Stimulated activated CD4-positive, alpha-beta T cell treated with anti-CD3 and anti-CD28 coated beads, Interleukin-1b, Interleukin-23, amount 100 ng/mL, for 1 hour (primary cell): ENCODE measurements at places on chromosomes 2 and 18.

DNA sequence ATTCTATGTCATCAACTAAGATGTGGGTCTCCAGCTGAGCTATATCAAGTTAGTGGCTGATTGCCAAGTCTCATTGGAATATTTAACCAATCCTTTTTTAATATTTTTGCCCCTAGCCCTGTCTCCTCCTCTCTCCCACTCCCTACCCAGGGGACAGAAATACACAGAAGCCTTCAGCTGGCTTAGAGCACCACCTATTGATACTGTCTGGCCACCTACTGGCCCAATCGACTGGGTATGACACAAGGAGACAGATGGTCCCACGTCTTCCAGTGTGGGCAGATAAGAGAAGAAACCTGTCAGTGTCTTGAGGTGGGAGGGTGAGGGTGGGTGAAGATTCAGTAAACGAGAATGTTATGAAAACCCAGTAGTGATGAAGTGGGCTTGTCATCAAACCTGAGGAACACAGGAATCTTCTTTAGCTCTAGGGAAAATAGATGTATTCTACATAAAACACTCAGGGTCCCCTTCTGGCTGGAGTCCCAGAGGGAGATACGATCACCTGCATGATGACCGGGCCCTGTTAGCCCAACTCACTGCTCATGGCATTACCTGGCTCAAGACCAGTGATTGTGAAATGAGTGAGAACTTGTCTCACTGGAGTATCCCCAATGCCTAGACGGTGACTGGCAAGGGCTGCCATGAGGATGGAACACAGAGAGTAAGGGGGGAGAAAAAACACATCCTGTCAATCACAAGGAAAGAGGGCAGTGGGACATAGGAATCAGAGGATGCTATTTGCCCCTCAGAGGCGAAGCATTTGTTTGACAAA is 26.7 kb downstream of the POLR1A start:
- DNase-seq: no peak

GRCh38 chr2:110853516-110853915 is 121.1 kb downstream of the ACOXL start:
- no peak for DNase-seq

DNA sequence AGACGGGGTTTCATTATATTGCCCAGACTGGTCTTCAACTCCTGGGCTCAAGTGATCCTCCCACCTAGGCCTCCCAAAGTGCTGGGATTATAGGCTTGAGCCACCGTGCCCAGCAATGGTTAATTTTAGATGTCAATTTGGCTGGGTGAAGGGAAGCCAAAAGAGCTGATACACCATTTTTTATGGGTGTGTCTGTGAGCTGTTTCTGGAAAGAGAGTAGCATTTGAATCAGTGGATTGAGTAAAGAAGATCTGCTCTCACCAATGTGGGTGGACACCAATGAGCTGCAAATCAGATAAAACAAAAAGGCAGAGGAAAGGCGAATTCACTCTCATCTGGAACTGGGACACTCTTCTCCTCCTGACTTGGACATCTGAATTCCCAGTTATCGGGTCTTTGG is 16.1 kb upstream of the TAF4B start:
- DNase-seq: no peak

- no peak for DNase-seq
Observed at GRCh38 chr2:7835693-7836680, 845.9 kb upstream of the ID2 start.

DNA sequence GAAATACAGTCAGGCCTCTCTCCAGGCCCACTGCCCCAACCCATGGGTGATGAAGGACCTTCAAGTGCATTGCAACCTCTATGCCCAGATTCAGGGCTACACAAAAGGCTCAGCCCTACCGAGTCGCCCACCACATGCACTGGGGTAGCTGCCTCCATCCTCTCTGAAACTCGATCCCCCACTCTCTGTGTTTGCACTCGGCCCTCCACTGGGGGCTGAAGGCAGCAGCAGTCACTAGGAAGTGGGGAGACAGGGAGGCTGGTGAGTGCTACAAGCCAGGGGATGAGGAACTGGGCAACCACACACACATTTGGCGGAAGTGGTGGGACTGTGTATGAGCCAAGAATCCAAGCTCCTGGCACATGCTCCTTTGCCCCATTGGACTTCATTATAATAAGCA is 94.6 kb downstream of the CERS6 start:
- DNase-seq: no peak

GRCh38 chr2:83536556-83536955 is 922.5 kb downstream of the SUCLG1 start:
- no peak for DNase-seq

- no peak for DNase-seq
Observed at GRCh38 chr2:167122389-167122788, 234.1 kb downstream of the XIRP2 start.

DNA sequence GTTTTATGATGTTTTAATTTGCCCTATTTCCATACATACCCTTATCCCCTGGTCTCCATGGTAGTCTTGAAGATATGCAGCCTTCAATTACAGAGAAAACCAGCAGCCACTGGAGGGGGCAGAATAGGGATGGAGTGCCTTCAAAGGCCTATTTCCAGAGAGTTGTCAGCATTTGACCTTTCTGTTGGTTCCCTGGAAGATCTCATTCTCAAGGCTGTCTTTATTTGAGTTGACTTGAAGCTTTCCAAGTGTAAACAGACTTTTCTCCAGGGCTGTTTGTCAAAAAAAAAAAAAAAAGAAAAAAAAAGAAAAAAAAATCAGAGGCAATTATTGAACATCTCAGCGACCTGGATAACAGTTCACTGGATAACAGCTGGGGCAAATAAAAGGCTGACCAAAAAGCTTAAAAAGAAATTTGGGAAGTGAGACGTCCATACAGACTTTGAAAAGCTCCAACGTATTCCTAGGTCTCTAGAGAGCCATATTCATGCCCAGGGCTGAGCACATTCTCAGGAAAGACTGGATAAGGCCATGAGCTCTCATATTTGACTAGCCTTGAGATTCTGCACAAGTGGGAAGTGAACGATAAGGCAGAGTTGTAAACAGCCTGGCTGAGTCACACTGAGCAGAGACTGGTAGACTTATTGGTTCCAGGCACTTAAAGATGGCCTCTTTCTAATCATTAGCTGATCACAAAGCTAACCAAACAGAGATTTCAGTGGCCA is 126.6 kb downstream of the VAPA start:
- DNase-seq: no peak

- DNase-seq: no peak
Observed at GRCh38 chr2:68263632-68264031, 11.3 kb upstream of the PPP3R1 start.

DNA sequence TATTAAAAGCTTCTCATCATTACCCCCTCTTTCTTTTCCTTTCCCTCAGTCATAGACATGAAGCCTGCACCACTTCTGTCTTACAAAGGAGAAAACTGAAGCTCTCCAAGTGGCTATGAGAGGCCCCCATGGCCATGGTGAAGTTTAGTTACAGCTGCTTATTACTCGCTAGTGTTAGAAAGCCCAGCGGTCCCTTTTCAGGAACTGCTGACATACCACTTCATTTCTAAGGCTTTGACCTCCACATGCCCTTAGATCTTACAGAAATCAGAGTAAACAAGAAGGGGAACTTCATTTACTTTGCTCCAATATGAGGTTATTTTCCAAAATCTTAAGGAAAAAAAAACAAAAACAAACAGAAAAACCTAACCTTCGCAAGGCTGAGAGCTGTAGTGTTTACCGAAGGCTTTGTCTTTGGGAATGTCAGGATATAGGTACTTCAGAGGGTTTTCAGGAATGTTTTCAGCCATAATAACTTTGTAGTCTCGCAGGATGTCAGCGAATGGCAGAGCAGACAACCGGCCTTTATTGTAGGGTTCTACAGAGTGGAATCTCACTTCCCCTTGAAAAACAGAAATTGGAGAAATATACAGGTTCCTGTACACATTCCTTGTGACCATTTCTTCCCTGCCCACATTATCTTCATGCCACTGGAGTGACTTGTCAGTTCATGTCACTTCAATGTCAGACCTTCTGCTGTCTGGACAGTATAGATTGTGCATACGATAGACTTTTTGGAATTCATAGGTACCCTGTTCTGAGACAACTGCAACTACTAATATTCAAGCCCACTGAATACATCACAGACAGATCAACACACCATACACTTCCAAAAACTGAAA is 18.8 kb upstream of the STAT1 start:
- no peak for DNase-seq

- DNase-seq: no peak
Observed at GRCh38 chr2:84197901-84198300, 261.2 kb downstream of the SUCLG1 start.

GRCh38 chr2:216652566-216652965 is 19.3 kb downstream of the IGFBP2 start:
- DNase-seq: no peak

DNA sequence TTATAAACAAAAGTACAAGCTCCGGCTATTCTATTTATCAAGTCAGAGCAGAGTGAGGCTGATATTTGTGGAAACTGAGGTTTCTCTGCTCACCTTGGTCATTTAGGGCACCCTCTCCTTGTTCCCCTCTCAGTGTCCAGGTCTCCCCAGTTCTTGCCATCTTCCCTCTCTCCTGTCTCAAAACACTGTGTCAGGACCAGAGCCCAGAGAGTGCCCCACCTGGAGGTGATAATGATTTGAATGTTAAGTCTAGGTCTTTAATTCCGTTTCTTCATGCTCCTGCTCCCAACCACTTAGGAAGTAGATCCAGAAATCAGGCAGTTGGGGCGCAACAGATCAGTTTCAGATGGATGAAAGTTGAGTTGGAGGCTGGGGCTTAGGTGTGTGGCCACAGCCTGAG is 9.2 kb upstream of the ADCY3 start:
- DNase-seq: no peak

DNA sequence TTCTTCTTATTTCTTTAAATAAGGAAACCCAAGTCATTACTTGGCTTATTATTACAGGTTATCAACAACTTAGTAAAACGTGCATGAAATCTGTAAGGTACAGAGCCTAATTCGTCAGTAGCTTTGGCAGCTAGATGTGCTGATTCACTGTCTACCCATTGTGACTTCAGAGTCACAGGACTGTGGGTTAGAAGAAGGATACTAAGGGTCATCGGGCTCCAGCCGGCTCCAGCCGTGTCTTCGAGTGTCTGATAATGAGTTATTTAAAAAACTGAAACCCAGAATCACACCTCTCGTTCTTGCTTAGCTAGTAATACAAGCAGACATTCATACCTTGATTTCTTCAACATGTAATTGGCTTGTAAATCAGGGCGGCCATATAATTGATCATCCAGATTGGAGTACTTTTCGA is 170.5 kb downstream of the FMNL2 start:
- no peak for DNase-seq

DNA sequence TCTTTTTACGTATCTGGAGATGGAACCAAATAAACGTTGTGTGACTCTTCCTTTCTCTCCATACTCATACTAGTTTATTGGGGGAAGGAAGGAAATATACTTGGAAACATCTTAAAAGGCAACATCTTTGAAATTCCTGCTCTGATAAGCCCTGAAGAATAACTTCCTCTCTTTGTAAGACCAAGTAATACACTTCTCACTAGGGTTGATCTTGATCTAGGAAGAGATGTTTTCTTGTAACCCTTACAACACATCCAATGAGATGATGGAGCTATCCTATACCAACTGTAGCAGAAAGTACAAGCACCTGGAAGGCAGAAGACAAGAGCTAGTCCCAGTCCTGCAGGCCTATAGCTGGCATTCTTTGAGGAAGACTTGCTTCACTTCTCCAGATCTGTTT is 2.0 kb downstream of the ANKRD44 start:
- no peak for DNase-seq

DNA sequence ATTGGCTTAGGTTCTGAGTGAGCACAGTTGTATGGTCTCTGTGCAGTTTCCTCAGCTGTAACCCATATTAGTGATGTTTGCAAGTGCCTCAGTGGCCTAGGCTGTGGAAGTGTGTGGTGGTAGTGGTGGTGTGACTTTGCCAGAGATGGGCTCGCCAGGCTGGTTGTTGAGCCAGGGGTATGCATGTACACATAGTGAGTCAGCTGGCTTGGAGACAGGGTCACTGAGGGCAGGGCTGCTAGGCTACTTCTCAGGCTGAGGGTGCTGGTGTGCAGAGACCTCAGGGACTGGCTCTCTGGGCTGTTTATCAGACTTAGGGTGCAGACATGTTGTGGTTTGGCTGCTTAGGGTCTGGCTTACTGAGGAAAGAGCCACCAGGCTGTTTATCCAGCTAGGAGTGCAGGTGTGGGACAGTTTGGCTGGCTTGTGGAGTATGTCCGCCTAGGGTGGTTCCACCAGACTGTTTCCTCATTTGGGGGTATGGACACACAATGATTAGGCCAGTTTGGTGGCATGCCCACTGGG is 15.0 kb downstream of the APLF start:
- DNase-seq: no peak

GRCh38 chr18:23274638-23275482 is 139.6 kb downstream of the CABLES1 start:
- DNase-seq: no peak

DNA sequence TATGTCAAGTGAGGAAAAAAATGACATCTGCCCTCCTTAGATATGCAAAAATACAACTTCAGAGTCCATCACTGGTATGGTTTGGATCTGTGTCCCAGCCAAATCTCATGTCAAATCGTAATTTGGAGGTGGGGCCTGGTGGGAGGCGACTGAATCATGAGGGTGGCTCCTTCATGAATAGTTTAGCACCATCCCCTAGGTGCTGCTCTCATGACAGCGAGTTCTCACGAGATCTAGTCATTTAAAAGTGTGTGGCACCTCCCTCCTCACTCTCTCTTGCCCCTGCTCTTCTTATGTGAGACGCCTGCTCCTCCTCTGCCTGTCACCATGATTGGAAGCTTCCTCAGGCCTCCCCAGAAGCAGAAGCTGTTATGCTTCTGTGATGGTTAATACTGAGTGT is 5.9 kb upstream of the PSMA8 start:
- DNase-seq: no peak

GRCh38 chr2:181348107-181348837 is 108.9 kb upstream of the ITGA4 start:
- DNase-seq: no peak

DNA sequence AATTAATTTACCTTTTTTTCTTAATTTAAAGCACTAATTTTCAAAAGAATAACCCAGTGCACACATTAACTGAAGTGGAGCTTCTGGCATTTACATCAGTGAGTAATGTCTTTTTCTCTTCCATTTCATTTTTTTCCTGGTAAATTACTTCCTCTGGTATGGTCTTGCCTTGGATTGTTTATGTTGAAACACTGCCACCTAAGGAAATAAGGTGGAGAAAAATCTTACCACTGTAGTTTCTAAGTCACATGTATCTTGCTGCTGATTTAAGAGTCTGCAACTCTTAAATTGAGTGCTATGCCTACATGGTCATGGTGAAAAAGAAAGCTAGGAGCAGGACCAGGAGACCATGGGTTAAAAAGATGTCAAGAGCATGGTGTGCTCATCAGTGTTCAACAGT is 51.0 kb downstream of the TTC27 start:
- DNase-seq: no peak

GRCh38 chr18:25713103-25713502 is 361.1 kb upstream of the ZNF521 start:
- no peak for DNase-seq

DNA sequence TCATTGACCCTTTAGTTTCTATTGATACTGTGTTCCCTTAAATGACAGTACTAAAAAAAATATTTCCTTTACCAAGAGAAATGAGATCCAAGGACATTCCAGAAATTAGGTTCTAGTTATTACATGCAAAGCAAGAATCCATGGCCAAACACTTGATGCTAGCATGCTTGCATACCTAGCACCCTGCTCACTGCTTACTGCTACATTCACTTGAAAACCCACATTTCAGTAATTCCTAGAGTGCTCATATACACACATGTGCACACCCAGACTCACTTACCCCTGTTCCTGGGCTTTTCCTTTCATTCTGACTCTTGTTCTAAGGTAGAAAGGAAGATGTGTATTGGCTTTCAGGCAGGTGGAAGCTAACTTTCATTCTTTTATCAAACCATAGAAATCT is 395.9 kb downstream of the THSD7B start:
- no peak for DNase-seq

- DNase-seq: no peak
Observed at GRCh38 chr2:39487398-39488250, 50.5 kb upstream of the MAP4K3 start.
